ENCODE measurements at places on chromosomes 3 and 15. TPM values are rescaled to one million over a fixed set of nuclear protein-coding genes. Genes with fewer than 3 reads are reported as not detected.

Gene MESP2
- total RNA-seq, result 0.20 TPM

Gene GATM
- total RNA-seq, result 56.4 TPM

Gene GRAMD1C
- total RNA-seq, result 3.4 TPM

Gene TM4SF1
- total RNA-seq, result 112 TPM

Gene PRKCI
- total RNA-seq, result 15.8 TPM

Gene GALNT15
- 7.0 TPM for total RNA-seq

Gene SPINT1
- total RNA-seq, result 1.0 TPM

Gene CHRFAM7A
- total RNA-seq, result 1.3 TPM

Gene ONECUT1
- not detected for total RNA-seq

Gene TERC
- 3.5 TPM for total RNA-seq
